ENCODE measurements at places on chromosomes 2 and 18. TPM values are rescaled to one million over a fixed set of nuclear protein-coding genes. Genes with fewer than 3 reads are reported as not detected.

DNA sequence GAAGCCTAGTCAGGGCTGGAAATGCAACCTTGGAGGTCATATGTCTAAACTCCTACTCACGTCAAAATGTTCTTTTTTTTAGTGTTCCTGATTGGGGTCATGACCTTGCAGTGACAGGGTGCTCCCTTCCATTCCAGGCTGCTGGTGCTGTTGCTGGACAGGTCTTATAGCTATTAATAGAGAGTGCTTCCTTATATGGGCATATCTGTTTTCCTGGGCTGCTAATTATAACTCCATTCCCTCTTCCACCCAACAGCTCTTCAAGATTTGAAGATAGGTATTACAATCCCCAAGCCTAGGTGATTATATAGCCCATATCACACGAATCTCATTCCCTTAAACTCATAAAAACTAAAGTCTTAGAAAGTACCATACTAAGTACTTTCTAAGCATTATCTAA lies 12.6 kb downstream of the HOXD3 start:
- DNase-seq, result no peak

- no peak for DNase-seq
These were observed 44.1 kb downstream of the FAM171B start for GRCh38 chr2:186737732-186738508.

DNA sequence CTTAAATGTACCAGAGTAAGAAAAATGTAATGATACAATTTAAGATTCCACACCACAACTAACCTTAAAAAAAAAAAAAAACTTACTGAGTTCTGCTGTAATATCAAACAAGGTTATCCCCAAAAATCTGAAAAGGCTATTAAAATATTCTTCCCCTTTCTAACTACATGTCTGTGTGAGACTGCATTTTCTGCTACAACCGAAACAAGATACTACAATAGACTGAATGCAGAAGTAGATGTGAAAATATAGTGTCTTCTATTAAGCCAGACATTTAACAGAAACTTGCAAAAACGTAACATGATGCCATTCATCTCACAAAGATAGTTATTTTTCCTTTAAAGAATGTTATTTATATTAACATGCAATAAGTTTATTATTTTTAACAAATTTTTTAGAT lies 16.2 kb downstream of the SS18 start:
- DNase-seq, result no peak

- no peak for DNase-seq
These were observed 1.3 kb downstream of the NDUFB3 start for GRCh38 chr2:201073071-201073470.

Gene TBR1
- total RNA-seq, result 0.64 TPM

Gene CCL20
- not detected for total RNA-seq

GRCh38 chr2:128367601-128368359 lies 49.1 kb upstream of the HS6ST1 start:
- no peak for DNase-seq

DNA sequence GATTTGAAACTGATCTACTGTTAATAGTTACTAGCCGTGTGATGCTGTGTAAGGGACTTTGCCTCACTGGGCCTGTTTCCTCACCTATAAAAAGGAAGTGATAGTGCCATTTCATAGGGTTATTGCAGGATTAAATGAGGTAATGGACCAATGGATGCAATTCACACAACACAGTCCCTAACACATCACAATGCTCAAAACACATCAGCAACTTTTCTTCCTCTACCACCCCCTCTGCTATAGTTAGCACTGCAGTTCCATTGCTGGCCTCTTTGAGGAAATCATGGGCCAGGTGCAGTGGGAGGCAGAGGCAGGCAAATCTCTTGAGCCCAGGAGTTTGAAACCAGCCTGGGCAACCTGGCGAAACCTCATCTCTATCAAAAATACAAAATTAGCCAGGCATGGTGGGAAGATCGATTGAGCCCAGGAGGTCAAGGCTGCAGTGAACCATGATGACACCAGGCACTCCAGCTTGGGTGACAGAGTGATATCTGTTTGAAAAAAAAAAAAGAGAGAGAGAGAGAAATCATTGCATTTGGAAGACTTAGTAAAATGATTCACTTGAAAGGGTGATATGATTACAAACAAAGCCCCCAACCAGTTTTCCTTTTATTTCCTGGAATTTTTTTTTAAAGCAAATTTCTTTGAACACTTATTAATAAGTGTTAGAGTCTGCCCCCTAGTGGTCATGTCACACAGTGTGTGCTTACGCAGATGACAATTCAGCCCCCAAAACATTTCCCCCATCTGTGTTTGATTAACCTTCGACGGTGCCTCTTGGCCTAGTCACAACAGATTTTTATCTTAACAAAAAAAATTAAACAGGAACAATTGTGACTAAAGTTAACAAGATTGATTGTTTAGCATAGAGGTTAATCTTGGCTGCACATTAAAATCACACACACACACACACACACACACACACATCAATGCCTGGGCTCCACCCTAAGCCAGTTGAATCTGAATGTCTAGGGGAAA lies 88.6 kb upstream of the BCL11A start:
- DNase-seq, result peak; percentile 10

- DNase-seq, result no peak
These were observed 143.8 kb downstream of the SH3BP4 start for GRCh38 chr2:235095569-235095968.

DNA sequence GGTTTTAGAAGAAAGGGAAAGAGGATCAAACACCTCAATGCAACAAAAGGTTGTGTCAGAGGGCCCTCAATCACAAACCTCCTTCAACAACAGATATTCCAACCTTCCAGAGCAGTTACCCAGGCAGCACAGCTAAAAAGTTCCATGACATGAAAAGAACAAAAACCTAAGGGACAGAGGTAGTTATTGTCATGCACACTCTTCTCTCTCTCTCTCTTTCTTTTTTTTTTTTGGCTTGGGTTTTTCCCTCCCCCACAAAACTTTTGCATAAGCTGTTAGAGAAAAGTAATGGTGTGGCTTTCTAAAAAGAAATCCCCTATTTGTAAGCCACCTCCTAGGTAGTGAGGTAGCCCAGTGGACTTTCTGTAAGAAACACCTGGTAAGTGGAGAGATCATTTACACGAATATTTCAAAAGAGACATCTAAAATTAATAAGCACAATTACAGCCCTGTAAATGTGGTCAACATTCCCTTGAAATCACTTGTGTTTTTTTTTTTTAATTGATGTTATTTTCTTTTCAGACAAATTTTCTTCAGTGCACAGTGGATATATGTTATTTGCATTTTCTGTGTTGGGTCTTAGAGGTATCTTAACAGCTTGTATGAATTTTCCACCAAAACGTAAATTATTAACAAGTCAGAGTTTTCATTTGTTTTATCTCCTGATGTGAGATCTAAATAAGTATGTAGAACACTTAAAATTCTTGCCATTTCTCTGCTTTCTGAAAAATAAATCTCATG lies 48.4 kb downstream of the ZEB2 start:
- DNase-seq, result no peak

Gene GALR1
- 1.4 TPM for total RNA-seq

- no peak for DNase-seq
These were observed 298.2 kb downstream of the EIPR1 start for GRCh38 chr2:3079466-3079865.

- DNase-seq, result no peak
These were observed 867 bp downstream of the RBBP8 start for GRCh38 chr18:22933966-22934423.

Gene DLGAP1
- 78.1 TPM for total RNA-seq

GRCh38 chr18:48663096-48663930 lies 124.5 kb downstream of the CTIF start:
- no peak for DNase-seq

DNA sequence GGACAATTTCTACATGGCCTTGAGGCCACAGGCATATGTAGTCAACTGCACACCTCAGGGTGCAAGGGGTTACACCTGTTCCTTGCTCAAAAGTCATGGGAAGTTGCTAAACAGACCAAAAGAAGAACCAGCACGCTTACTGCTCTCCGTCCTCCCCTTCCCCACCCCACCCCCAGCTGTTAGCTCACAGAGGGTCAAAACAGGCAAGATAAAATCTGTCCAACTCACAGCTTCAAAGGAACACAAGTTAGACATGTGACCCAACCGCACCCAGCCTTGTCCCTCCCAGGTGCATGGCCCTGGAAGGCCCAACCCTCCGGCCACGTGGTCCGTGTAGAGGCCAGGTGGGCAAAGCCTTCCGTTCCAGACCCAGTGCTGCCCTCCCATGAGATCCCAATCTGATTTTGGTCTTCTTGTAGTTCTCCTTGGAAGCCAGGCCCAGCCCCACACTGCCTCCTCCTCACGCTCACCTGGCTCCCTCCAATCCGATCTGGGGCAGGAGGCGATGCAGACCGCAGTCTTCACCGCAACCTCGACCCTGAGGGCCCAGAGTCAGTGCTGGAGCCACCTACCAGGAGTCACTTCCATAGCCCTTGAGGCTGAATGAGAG lies 14.5 kb upstream of the ASPRV1 start:
- no peak for DNase-seq

Gene PRSS56
- 0.18 TPM for total RNA-seq

DNA sequence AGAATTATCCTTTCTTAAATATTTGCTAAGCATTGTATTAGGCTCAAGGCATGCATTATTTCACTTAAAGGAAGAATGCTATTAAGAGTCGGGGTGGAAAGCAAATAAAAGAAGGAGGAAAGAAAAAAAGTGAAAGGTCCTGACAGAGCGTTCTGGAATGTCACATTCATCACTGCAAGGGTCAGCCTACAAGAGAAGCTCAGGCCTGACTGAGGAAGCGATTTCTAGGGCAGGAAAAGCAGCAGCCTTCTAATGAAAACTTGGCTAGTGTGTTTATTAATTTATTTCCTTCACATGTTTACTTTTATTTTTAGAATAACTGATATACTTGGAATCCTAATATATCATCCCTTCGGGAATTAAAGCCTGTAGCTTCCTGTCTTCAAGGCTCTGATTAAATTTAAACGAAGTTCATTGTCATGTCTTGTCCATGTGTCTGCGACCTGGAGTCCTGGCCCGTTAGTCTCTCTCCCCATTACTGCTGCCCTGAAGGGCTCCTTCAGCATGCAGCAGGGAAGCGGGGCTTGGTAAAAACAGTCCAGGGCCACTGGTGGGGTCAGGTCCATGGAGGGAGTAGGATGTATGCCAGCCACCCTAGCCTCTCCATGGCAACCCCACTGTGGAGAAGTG lies 119.2 kb upstream of the CCDC68 start:
- DNase-seq, result no peak

DNA sequence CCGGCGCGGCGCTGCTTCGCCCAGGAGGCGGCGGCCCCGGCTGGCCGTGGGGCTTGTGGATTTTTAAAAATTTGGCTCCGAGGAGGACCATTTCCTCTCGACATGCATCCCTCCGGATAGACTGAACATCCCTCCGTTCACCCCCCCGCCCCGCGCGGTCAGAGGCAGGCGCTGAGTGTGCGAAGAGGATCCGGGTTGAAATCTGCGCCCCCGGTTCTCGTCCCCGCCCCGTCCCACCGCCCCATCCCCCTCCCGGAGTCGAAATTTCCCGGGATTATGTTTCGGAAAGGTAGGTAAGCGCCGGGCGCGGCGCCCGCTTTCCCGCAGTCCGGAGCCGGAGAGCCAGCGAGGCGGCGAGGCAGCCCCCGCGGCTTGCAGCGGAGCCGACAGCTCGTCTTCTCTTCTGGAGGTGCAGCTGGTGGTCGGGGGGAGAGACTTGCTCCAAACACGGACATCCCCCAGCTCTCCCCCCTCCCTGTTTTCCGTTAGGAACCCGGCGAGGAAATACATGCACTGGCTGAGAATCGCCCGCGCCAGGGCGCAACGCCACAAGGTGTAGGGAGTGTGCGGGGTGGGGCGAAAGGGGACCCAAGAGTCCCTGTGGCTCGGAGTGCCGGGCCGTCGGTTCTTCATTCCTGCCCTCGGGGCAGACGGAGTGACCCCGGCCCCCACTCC lies at the start of gene PRKCE:
PRKCE (plus strand) TSS at position 261 of the 675 bp plus-strand sequence.
- DNase-seq, result peak; percentile 57

GRCh38 chr2:198280145-198280544 lies 475.8 kb downstream of the PLCL1 start:
- no peak for DNase-seq
